ENCODE measurements at places on chromosomes 6 and 20.

GRCh38 chr6:124524491-124525200 lies 437.6 kb upstream of the RNF217 start:
- no peak for DNase-seq

GRCh38 chr6:158409451-158409850 lies 97.2 kb downstream of the TULP4 start:
- no peak for DNase-seq

DNA sequence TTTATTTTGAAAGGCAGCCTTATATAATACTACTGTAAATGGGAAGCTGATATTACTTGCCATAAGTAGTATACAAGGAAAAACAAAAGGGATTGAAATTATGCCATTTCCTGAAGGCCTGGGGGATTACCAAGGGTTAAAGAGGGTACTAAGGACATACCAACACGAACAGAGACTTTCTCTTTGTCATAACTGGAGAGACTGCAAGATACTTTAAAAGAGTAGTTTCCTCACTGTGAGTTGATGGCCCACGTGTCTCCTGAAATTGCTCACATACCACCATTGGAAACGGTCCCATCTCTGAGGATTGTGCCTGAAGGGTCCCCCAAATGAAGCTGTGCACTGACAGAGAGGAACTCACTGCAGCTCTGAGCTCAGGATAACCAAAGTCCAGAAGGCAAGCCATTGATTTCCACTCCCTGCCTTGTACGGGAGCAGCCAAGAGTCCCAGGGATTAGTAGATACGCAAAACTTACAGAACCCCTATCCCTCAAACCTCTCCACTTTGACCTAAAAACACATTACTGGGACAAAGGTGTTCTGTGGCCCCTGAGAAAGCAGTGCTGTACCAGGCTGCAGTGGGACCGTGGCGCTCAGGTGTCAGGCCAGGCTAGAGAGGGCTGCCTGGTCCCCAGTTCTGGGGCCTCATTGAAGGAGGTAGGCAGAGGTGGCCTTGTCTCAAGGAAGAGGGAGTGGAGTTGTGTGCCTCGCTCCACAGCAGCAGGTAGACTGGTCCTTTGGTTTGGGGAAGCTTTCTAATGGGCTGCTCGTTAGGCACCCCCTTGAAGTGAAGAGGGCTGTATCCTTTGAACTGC lies 15.2 kb downstream of the PSMG4 start:
- peak; percentile 24 for DNase-seq

DNA sequence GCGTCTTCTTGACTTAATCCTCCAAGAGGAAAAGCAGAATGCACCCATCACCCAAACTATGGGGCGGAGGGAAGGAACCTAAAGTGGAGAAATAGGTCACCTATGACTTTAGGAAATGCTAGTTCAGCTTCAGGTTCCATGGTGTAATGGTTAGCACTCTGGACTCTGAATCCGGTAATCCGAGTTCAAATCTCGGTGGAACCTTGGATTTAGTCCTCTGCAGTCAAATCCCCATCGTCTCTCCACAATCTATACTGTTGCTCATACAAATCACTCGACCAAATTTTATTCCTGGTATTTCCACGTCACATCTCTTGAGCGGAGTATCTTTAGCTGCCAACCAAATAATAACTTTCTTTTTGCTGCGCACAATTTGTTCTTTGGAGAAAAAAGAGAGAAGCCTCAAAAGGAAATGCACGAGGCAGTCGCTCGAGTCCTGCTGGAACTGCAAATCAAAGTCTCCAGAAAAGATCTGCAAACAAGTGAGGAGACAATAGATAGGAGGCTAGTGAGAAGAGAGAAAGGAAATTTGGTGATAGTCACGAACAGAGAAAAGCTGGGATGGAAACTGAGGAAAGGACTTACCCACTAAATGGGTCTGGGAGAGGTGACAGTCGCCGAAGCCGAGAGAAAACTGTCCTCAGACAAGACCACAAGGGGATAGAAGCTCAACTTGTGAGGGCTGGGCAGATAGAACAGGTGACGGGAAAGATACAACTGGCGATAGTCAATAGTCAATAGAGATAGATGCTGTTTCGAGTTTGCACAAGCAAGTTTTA lies 16.6 kb downstream of the POM121L2 start:
- DNase-seq, result peak; percentile 78

GRCh38 chr20:54250691-54251090 lies 42.8 kb downstream of the PFDN4 start:
- no peak for DNase-seq

DNA sequence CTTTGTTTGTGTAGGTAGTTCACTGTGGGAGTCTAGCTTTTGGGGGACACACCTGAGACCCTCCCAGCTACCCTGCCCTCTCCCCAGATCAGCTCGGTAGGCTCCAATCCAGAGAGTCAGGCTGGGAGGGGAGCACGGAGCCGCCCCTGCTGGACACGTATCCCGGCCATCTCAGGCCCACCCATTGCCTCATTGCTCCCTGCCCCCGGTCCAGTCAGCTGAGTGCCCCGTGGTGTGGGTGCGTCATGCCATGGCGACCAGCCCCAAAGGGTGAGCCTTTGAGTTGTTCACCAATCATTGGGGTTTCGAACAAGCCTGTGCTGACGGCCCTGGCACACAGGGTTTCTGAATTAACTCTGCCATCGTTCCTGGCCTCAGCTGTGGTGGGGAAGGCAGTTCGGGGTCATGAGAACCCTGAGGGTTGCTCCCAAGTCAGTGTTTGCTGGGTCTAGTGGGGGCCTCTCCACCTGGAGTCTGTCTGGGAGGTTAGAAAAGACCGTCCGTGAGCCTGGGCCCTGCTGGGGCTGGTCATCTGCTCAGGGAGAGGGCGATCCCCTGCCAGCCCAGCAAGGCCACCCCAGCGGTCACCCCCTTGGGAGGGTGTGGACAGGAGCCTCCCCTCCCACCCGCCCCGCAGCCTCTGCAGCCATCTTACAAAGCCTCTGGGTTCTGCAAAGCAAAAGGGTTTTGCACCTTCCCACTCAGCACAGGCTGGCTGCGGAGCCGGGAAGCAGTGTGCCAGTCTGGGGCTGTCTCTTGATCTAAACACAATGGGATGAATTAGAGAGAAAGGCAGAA lies 34.5 kb downstream of the NTSR1 start:
- no peak for DNase-seq

DNA sequence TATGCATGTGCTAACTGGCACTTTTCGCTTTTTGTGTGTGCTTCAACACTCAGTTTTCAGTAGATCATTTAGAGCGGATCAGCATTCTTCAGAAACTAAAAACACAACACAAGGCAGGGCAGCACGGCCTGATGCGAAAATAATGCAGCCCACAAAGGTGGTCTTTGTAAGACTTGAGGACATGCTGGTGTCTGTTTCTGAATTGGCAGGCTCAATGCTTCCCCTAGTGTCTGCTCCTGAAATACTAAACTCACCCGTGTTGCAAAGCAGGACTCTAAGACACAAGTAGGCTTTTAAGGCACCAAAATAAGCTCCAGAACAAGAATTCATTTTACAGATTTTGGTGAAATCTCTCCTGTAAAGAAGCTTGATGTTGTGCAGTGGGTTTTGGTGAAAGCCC lies 676.5 kb downstream of the TENT5A start:
- DNase-seq, result no peak

- DNase-seq, result no peak
Observed at GRCh38 chr20:25224941-25225340, 22.9 kb upstream of the PYGB start.

GRCh38 chr6:144008120-144008811 lies at the start of gene PLAGL1:
TSS of gene PLAGL1 (minus strand) at chr6:144008259. CDS start at chr6:143948136, 60,123 bp downstream.
- DNase-seq, result peak; percentile 33

- DNase-seq, result peak; percentile 69
Observed at GRCh38 chr6:30350524-30350923, 5.6 kb downstream of the RPP21 start.

- DNase-seq, result no peak
Observed at GRCh38 chr6:16948396-16948795, 153.5 kb upstream of the STMND1 start.

DNA sequence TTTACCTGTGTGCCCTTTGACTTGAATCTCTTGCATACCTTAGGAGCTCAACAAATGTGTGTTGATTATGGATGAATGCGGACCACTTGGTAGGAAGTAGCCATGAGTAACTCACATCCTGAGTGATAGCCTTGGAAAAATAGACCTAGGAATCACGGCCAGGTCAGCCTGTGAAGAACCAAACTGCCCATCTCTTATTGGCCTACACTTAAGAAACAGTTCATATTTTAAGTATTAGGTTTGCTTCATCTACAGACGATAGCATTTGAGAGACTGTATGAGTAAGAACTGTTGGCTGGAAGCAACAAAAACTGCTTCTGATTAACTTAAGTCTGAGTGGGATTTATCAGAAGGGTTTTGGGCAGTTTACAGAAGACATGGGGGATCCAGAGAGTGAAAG lies 320.1 kb upstream of the PRND start:
- DNase-seq, result no peak

GRCh38 chr6:119343167-119343566 lies 6.4 kb downstream of the MAN1A1 start:
- peak; percentile 23 for DNase-seq

Measured in activated CD4-positive, alpha-beta T cell treated with anti-CD3 and anti-CD28 coated beads, Interleukin-10, Interleukin-2, amounts not matched to agents 100 ng/mL and 50 ng/mL, durations not matched to agents 16 hours and 8 hours (primary cell).